ENCODE measurements at places on chromosomes 2 and 18.

DNA sequence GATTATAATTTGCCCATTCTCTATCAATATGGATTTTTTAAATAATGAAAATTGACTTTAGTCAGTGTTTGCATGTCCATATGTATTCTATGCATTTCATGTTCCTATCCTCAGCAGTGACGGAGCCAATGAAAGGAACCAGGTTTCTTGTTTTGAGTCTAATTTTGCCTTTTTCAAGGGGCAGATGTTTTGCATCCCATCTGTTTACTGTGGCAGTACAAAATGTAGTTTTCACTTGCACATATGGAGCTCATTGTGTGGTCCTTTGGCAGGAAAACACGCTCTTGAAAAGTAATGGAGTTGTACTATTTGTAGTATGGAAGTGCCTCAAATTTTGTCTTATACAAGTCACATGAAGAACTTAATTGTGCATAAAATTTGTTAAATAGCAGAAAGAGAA is 127.8 kb downstream of the AGPS start:
- DNase-seq: no peak

DNA sequence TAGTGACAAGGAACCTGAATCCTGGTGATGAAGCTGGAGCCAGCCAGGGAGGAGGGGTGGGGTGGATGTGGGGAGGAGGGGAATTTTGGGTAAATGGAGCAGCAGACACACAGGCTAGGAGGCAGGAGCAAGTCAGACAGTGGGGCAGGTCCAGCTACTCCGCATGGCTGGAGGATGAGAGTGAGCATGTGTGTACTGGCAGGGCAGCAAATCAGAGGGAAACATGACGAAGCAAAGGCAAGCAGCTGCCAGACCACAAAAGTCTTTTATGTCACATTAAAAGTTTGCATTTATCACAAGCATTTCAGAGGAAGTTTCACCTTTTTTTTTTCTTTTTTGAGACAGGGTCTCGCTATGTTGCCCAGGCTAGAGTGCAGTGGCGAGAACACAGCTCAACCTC is 11.9 kb upstream of the KIDINS220 start:
- DNase-seq: no peak

- no peak for DNase-seq
These were observed 303.3 kb downstream of the GALR1 start for GRCh38 chr18:77552945-77553344.

- no peak for DNase-seq
These were observed 843.6 kb downstream of the TRIB2 start for GRCh38 chr2:13560322-13560721.

DNA sequence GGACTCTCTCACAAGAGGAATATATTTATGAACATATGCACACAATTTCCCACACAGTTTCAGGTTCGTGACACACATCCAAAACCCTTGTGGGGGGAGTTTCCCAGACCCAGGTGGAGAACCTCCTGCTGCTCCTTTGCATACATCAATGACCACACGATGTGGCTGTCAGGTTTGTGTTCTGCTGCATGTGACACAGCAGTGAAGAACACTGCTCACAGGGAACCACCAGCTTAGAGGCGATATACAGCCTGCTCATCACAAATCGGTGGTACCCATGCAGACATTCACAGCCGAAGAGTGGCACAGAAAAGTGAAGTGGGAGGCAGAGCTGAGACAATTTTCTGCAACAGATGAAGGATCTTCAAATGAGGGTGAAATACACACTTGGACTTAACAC is 175.6 kb upstream of the ZFP36L2 start:
- DNase-seq: no peak

DNA sequence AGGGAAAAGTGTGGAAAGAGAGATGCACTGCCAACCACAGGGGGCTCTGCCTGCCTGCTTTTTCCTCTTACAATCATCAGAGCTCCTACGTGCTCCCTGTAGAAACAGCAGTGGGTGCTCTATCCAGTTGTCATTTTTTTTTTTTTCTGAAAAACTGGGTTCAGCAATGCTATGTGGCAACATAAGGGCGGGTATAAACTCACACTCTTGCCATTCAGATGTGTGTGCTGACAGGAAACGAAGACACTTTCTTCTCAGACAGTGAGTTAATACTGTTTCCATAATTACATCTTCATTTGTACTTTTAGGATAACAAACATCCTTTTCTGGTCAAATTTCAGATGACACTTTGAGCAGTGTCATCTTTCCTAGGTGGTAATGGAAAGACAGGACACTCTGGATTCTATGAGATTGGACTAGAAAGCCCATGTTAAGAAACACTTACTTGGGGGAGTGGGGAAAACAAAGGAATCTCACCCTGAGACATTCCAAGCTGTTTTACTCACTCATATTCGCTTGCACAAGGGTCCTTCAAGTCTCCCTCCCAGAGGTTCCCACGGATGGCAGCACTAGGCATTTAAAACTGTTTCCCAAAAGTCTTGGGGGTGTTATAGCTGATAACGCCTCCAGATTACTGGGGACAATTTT is 41.3 kb downstream of the CCDC93 start:
- DNase-seq: no peak

- DNase-seq: no peak
These were observed 49.6 kb downstream of the CPS1 start for GRCh38 chr2:210606001-210606400.

DNA sequence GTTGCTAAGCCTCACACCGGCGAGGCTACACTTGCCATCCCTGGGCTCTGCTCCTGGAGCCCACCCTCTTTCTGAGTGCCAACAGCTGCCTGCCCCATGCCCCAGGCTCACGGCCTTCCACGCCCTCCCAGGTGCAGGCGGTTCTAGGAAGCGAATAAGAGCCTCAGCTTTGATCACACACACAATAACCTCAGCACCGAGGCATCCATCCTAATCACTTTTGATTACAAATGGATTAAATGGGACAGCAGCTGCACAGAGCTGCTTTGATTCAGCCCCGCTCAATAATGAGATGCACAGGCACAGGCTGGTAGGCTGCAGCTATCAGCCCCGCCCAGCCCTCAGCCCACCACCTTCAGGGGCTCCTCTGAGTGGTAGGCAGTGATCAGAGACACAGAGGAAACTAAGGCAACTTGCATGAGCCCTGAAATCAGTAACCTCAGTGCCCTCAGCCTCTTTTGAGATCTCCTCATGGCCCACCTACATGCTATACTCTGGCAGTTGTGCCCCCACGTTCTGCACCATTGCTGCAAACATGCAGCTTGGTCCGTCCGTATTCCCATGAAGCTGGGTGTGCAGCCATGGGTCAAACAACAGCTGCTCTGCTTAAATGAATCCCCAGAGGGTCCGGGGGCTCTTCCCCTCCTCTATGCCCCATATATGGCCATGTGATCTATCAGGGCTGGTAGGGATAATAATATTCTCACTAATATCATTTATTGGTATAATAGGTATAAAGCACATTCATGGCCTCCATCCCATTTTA is 171.4 kb downstream of the SETBP1 start:
- no peak for DNase-seq

DNA sequence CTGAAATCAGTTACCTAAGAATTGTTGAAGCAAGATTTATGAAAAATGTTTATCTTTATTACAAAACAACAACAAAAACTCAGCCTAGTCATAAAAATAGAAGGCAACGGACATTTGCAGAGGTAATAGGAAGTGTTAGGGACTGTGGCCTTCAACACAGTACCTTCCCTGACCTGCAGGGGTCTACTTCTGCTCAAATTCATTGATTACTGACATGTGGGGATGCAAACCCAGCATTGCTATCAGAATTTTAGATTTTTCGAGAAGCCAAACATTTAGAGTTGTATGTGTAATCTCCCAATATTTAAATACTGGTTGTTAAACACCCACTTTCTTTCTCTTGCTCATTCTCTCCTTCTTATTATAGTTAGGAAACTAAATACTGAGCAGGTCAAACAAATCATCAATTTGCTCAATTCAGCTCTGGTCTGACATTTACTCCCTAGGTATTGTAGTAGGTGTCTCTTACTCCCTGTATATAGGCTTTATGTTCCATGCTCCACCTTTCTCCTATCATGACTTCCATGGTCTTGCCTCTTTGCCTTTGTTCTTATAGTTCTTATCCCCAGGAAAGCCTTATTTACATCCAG is 198.5 kb downstream of the UBE2E3 start:
- no peak for DNase-seq

DNA sequence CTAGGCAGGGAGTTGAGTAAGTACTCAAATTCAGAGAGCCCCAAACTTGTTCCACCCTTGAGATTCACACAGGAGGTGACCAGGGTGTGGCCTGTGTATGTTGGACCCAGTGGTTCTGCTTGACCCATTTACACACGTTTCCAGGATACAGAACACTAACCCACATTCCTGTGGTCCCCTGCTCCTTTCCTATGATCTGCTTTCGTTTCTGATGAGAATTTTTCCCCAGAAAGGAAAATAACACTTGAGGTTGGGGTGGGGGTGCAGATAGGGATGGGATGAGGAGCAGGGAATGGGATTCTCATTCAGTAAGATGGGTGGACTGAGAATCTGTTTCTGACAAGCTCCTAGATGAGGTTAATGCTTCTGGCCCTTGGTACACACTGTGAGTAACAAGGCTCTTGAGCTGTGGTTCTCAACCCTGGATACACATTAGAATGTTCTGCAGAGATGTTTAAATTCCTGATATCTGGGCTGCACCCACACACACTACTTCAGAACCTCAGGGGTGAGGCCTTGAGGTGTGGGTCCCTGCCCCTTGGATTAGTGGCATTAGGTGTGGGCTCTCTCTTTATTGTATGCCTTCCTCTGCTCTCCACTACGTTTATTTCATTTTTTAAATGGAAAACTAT is 58.4 kb downstream of the TPGS2 start:
- DNase-seq: no peak

DNA sequence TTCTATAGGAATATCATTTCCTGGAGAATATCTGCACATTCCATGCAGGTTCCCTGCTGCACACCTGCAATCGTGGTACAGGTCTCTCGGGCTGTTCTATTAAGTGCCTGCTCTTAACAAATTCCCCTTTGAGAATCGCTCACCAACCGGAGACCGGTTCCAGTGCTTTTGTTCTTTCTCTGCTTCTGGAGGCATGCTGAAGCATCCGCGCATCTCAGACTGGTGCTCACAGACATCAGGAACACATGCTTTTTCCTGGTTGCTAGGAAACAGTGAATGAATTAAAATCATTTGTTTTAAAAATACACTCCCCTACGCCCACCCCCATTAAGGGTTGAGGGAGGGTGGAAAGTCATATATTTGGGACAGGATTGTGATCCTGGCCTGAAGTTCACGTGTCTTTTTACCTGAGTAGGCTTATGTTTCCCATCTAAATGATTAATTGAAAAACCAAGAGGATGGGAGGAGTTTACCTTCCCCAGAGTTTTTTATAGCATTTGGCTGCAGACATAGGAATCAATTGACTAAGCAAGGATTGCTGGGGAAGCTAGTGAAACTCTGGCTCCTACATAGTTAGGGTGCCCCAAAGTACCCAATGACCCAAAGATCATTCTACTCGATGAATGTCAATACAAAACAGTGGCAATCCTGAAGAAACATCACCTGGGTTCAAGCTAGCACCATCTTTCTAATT is at the start of gene C2orf80:
Gene C2orf80, minus strand, starts transcription at position 221 of the 694 bp plus-strand sequence. CDS start 3,044 bp downstream, outside the sequence.
- peak; percentile 41 for DNase-seq

DNA sequence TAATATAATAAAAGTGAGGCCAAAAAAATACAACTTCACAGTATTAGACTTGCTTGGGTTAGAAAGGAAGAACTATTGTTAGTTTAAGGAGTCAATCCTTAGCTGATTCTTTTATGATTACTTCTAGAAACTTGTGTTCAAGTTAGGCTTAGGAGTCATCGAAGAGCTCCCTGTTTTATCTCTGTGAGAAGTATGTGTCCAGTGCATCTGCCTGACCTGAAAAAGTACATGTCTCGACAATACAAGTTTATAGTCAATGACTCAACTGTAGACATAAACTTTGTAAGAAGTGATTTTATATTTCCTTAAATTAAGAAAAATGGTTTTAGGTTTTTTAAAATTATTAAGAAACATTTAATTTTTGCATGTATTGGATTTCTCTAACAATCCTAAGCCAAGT is 571.2 kb downstream of the ZEB2 start:
- no peak for DNase-seq

- DNase-seq: no peak
These were observed 474.7 kb downstream of the MBD2 start for GRCh38 chr18:53749766-53750165.

DNA sequence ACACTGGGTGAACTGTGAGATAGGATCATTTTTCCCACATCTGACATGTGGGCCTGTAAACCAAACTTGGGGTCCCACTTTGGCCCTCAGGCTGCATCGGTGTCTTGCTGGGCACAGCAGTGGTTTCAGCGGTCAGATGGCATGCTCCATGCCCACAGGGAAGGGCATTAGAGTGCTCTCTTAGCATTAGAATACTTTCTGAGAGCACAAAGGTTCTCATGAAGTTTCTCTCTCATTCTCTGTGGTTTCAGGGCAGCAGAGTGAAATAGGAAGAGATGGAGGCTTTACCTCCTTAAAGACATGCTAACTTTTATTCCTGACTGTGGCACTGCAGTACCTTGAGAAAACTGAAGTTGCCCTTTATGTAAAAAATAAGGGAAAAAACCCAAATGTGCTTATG is 36.6 kb upstream of the GATA6 start:
- DNase-seq: no peak

DNA sequence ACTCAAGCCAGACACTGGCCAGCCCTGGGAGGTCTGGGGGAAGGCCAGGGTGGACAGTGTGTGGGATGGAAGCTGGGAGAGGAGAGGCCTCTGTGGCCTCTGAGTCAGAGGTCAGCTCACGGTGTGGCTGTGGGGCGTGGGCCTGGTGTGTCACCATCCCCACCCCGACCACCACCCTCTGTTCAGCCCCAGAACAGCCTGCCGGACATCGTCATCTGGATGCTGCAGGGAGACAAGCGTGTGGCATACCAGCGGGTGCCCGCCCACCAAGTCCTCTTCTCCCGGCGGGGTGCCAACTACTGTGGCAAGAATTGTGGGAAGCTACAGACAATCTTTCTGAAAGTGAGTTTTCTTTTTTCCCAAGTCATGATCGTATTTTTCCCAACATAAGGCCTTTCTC is 110.5 kb downstream of the DYSF start:
- DNase-seq: no peak

DNA sequence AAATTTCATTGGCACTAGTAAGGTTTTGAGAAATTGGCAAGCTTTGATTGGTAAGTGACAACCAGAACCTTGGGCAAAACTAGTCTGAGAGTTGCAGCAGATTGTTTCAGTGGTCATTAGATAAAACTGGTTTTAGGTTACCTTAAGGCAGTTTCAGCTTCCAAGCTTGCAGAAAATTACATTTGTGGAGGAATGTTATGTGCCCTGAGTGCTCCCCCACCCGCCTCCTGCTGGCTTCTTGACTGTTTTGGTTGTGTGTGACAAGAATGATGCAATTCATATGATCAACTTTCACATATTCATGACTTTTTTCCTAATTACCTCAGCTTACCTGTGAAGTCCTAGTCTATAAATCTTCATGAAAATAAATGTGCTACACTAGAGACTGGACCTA is 599.5 kb upstream of the ZNF804A start:
- no peak for DNase-seq

DNA sequence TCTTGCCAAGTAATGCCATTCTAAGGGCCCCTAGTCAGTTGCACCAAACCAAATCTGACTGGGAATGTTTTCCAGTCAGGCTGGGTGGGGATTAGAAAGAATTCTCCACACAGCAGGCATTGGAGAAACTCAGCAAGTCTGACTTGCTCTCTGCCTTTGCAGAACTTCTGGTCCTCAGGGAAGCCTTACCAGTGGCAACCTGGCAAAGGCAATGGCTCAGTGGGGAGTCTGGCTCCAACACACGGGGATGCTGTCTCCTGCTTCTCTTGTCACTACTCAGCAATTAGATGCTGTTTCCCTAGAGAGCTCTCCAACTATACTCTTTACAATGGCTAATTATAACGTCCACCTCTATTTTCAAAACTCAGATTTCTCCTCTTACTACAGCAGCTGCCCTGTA is 810.7 kb downstream of the LRRTM4 start:
- DNase-seq: no peak

GRCh38 chr2:67604360-67604759 is 207.2 kb downstream of the ETAA1 start:
- no peak for DNase-seq
